ENCODE measurements at places on chromosomes 5 and 9.

DNA sequence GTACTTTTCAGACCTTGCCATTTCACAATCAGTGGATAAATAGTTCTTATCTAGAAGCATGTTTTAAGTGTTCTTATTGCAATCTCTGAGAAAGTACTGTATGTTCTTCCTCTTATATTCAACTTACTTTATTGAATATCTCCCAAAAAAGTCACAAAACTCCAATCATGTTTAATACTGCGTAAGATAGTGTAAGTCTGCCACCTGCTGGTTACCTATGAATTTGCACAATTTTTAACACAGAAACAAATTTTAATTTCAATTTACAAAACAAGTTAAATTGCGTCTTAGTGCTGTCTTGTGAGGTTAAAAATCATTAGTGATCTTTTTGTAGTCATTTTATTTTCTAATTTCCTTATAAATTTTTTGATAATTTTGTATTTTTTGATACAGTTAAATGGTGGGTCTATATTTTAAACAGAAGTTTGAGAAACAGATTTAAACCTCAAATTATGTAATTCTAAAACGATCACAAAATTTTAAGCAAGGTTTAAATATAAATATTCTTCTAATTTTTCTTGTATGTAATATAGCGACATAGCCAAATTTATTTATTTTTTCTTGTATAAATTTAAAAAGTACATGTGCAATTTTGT lies 115.8 kb downstream of the EMB start:
- DNase-seq = no peak

- no peak for DNase-seq
Observed at GRCh38 chr5:154351566-154351965, 94.2 kb upstream of the SAP30L start.

- no peak for DNase-seq
Observed at GRCh38 chr9:93460689-93461413, 7.5 kb upstream of the FAM120AOS start.

GRCh38 chr5:76789991-76790581 lies 28.7 kb upstream of the F2RL1 start:
- DNase-seq = no peak

DNA sequence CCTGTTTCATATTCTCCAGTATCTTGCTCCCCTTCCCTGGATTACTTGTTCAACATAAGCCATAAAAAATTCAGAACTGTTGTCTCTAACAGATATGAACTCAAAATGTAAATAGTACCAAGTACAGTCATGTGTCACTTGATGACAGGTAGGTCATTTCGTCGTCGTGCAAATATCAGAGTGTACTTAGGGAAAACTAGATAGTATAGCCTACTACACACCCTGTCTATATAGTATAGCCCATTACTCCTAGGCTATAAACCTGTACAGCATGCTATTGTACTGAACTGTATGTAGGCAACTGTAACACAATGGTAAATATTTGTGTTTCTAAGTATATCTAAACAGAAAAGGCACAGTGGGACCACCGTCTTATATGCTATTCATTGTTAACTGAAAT lies 39.1 kb downstream of the SMIM15 start:
- no peak for DNase-seq

DNA sequence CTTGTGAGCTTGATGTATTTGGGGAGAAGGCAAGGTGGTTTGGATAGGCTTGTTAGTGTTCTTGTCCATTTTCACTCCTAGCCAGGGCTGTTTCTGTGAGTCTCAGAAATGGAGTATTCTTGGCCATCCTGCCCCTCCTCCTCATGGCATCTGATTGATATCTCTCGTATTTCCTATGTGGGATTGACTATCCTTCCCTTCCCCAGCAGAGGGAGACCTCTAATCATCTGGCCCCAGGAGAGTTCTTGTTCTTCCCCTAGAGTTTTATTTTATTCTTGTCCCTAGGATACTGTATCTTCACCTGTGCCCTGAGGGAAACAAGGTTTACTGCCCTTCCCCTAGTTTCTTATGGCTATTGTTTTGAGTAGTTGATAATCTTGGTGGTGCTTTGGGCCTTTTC lies 114.4 kb downstream of the VPS13A start:
- no peak for DNase-seq

DNA sequence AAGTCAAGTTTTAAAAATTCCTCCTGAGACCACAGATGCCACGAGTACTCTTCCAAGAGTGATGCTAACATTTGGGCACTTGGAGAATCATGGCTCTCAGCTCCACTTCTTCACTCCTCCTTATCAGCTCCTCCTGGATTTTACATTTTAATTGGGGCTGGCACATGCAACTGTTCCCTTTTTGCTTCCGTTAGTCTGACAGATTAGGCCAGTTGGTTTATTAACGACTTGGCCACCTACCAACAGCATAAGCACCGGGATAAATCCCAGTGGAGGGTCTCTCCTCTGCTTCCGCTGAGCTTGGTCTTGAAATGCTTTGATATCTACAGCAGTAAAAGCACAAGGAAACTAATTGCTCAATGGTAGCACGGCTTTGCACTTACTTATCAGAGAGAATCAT lies 134.6 kb upstream of the RASEF start:
- DNase-seq = no peak

- DNase-seq = no peak
Observed at GRCh38 chr9:3873818-3874217, 348.0 kb upstream of the RFX3 start.

GRCh38 chr5:118220556-118221195 lies 767.7 kb downstream of the DTWD2 start:
- no peak for DNase-seq

DNA sequence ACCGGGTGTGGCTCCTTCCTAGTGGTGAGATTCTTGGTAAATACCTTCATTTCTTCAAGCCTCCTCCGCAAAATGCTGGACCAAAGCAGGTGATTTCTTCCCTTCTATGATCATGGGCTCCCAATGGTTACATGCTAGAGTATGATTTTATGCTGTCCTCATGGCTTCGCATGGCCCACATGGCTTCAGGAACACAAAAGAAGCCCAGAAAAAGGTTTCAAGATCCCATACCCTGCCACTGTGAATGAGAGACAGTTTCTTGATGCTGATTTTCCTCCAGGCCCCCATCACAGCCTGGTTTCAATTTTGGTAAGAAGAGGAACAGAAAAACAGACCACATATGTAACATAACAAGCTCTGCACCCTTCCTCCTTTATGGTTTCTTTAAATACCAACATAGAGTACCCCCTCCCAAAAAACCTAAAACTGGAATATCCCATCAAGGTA lies 2.4 kb upstream of the RXFP3 start:
- no peak for DNase-seq
